CD8-positive, alpha-beta memory T cell (primary cell): ENCODE measurements at places on chromosomes 7 and 10. TPM values are rescaled to one million over a fixed set of nuclear protein-coding genes. Genes with fewer than 3 reads are reported as not detected.

NKX2-3 gene
- not detected for total RNA-seq

DNA sequence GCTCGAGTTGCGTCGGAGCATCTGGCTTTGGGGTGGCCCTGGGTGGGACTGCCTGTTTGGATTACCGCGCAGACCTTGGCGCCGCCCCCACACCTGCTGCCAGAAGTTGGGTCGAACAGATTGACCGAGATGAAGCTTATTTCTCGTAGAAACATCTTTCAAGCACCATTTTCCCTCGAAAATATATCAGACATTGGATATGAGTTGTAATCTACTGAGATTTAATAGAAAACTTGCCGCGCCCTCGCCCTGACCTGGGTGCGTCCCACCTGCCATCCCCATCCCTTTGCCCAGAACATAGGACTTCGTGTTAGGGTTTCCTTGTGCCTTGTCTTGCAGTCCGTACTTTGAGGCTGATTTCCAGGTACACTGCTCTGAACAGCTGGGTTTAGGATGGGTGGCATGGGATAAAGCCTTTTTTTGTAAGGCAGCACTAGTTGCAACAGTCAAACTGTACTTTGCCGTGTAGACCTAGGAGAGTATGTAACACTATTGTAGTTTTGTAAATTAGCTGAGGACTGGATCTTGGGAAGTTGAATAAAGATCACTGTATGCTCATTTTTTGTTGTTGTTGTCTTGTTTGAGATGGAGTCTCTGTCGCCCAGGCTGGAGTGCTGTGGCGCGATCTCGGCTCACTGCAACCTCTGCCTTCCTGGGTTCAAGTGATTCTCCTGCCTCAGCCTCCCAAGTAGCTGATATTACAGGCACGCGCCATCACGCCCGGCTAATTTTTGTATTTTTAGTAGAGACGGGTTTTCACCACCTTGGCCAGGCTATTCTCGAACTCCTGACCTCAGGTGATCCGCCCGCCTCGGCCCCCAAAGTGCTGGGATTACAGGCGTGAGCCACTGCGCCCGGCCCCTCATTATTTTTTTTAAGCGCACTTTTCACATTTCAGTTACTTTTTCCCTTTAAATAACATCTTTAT lies 978 bp downstream of the OGDH start:
- no peaks in the 10 kb centered on the region for H3K27me3 ChIP-seq
- H3K27ac ChIP-seq = peak overlapping the region; percentile 97
- H3K36me3 ChIP-seq = no peaks in the 10 kb centered on the region
- peak overlapping the region; percentile 72 for H3K4me3 ChIP-seq
- DNase-seq = no peak

CYP2E1 gene
- 0.40 TPM for total RNA-seq

DNA sequence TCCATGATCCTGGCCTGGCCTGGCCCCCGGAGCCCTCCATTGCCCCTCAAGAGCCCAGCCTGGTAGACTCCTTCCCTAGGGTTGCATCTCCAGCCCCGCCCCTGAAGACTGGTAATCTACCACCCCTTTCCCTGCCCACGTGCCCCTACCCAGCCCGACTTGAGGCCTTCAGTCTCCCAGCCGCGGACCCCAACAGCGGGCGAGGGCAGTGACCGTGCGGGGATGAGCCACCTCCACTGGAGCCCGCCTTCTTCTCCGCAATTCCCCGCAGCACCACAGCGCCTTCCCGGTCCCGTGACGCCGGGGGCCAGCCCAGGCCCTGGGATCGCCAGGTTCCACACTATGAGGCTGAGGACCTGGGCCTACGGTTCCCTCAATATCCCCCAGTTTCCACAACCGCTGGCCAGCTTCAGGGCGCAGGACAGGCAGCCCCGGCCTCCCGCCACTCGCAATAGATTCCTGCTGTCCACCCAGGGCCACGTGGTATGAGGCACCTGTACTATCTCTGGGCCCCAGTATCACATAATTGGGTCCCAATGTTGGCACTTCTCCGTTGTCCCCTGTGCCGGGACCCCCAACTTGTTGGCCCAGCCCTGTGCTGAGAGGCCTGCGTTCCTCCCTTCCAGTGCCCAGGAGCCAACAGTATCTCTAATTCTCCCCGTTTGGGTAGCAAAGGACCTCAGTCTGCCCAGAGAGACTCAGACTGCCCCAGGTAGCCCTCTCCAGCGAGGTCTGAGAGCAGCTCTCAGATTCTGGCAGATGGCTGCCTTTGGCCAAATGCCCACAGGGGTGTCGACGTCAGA lies 1.1 kb upstream of the GPRIN2 start:
- peak; percentile 54 for DNase-seq
- H3K36me3 ChIP-seq = no peaks in the 10 kb centered on the region
- H3K4me1 ChIP-seq = no peaks in the 10 kb centered on the region

DNA sequence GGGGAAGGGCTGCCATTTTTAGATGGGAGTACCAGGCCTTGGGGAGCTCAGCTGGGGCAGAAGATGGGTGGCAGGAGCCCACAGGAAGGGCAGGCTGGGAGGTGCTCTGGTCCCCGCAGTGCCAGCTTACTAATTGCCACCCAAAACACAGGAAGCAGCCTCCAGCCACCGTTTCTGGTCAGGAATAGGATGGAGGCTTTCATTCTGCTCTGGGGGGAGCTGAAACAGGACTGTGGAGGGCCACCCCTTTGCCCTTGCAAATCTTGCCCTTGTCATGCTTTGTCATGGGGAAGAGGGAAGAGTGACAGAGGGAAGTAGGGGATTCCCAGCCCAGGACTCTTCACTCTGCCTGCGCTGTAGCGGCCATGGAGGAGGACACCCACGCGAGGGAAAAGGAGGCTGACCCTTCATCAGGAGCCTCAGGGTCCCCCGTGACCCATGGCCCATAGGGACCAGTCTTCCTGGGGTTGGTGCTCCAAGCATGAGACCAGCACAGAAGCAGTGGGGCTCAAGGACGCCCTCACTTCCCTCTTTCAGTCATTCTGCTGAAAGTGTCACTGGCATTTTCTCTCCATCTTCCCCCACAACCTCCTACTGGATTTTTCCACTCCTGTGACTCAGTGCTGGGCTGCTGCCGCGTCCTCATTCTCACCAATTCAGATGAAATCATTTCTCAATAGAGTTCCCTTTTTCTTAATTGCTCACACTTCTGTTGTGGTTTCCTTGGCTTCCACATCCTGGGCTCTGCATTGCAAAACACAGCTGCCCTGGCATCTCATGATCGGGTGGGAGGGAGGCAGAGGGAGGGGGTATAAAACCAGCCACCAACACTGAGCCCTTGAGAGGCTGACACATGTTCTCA lies 61.9 kb downstream of the MKI67 start:
- peaks cover 35% of the 10 kb centered on the region for H3K36me3 ChIP-seq
- H3K4me3 ChIP-seq = peak overlapping the region; percentile 53
- DNase-seq = peak; percentile 68
- peak overlapping the region; percentile 45 for H3K27ac ChIP-seq
- no peaks in the 10 kb centered on the region for H3K27me3 ChIP-seq

GRCh38 chr10:122658356-122659049 lies 41.1 kb downstream of the C10orf120 start:
- H3K4me3 ChIP-seq = no peak overlapping the region
- H3K27ac ChIP-seq = no peak overlapping the region
- no peaks in the 10 kb centered on the region for H3K36me3 ChIP-seq

MAGI2 gene
- 0.33 TPM for total RNA-seq
